ENCODE measurements at places on chromosomes 12 and 14. TPM values are rescaled to one million over a fixed set of nuclear protein-coding genes. Genes with fewer than 3 reads are reported as not detected.

- H3K27ac ChIP-seq = no peak overlapping the region
- no peak for DNase-seq
- no peaks in the 10 kb centered on the region for H3K27me3 ChIP-seq
- no peak overlapping the region for H3K4me3 ChIP-seq
Observed at GRCh38 chr14:70776197-70776596, 33.1 kb downstream of the MAP3K9 start.

DNA sequence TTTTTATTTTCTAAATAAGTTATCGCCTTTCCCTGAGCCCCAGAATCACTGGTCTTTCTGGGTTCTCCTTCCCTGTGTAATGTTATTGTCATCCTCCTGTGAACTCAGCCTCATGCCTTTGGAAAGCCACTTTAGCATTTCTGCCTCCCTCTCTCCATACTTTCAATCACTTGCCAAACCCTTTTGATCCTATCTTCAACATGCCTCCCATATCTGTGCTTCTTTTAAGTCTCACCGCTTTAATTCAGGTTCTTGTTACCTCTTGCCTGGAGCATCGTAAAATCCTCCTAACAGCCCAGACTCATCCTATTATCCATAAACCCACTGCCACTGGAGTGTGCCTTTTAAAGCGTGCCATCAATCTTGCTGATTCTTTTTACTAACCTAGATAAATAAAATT lies 321.8 kb downstream of the BMP4 start:
- H3K27ac ChIP-seq = no peak overlapping the region
- no peaks in the 10 kb centered on the region for H3K4me1 ChIP-seq
- no peaks in the 10 kb centered on the region for H3K36me3 ChIP-seq
- no peak overlapping the region for H3K4me3 ChIP-seq
- no peaks in the 10 kb centered on the region for H3K27me3 ChIP-seq

- no peak overlapping the region for H3K27ac ChIP-seq
- H3K4me3 ChIP-seq = peak overlapping the region; percentile 72
- H3K36me3 ChIP-seq = no peaks in the 10 kb centered on the region
- H3K4me1 ChIP-seq = no peaks in the 10 kb centered on the region
- H3K27me3 ChIP-seq = no peaks in the 10 kb centered on the region
Observed at GRCh38 chr12:94458877-94459727, 565 bp downstream of the CEP83 start.

Gene ZNF641
- 19.4 TPM for total RNA-seq

GRCh38 chr14:65095633-65096205 lies 6.6 kb downstream of the MAX start:
- peaks cover 8% of the 10 kb centered on the region for H3K4me1 ChIP-seq
- no peaks in the 10 kb centered on the region for H3K27me3 ChIP-seq
- H3K36me3 ChIP-seq = no peaks in the 10 kb centered on the region
- H3K4me3 ChIP-seq = no peak overlapping the region
- no peak for DNase-seq

Measured in aorta (tissue), 5 donors.